ENCODE measurements at places on chromosomes 4 and X.
A peak's percentile ranks its signal among the peaks of the same experiment; 100 is the strongest.

DNA sequence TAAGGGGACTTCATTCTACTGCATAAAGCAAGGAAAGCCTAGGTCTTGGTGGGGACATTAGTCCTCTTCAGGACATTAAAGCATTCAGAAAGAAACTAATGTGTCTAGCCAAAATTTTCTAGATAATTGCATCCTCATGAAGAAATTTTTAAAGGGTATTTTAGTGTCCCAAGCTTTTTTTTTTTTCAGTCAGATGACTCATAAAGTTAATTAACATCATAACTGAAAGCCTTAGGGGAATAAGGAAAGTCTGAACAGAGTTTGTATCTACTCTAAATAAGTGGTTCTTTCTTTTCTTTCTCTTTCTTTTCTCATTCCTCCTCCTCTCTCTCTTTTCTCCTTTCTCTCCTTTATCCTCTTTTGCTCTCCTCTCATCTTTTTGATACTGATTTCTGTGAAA is 202.4 kb downstream of the ADAMTS3 start:
- DNase-seq = no peak

- DNase-seq = no peak
These were observed 152.0 kb downstream of the GRIA2 start for GRCh38 chr4:157372567-157372966.

DNA sequence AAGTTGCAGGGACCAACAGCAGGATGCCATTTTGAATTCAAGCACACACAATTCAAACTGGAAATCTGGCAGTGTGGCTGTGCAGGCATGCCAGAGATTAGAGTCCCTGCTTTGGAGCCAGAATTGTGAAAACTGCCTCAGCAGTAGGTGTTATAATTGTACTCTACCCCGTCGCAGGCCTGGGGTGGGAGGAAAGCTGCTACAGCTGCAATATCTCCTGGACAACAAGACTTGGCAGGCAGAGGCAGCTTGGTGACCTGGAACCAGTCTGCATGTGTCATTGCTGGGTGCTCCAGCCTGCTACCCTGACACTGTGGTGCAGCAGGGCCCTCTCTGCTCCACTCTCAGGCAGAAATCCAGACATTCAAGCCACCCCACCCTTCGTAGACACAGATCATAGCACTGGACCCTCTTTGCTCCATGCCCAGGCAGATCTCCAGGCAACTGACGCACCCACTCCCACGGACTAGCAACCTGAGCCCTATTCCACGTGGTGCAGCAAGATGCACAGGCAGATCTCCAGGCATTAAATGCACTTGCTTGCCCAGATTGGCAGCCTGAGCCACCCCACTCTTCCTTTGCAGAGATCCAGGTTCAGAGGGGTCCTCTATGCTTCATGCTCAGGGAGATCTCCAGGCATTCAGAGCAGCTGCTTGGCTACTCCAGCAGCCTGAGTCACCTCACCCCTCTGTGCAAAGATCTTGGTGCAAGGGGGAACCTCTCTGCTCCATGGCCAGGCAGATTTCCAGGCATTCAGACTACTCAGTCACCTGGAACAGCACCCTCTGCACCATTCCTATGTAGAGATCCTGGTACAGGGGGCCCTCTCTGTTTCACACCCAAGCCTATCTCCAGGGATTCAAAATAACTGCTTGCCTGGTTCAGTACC is 140.5 kb downstream of the LRBA start:
- no peak for DNase-seq

- DNase-seq = no peak
These were observed 185.3 kb downstream of the CCNG2 start for GRCh38 chr4:77342170-77342810.

- DNase-seq = no peak
These were observed 1136.8 kb upstream of the TENM3 start for GRCh38 chr4:181106398-181106797.

DNA sequence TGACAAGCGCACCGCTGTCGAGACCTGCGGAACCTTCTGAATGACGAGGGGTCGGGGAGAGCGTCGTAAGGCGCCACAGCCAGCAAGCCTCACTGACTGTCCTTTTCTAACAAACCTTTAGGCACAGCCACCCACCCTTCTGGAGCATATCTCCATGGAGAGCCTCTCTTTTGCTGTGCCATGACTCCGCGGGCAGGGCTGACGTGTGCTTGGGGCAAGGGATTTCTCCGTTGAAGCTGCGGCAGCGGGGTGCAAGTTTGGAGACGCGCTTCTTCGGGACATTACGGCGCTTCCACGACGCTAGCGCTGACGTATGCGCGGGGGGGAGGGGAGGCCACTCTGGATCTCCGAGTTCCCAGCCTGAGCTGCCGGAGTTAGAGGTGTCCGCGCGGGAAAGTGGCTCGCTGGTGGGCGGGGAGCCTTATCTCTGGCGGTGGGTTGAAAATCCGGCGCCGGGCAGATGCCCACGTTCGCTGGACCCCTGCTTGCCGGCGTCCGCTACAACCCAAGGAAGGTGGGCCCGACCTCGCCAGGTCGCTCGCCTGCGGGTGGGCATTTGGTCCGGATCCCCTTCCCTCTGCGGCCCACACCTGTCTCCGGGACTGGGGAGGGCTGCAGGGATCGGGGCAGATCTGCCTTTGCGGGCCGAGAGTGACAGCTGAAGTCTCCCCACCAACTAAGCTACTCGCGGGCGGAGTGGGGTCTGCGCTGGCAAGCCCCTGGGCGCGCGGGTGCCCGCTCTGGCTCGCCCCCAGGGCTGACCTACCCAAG is 543 bp upstream of the SLC10A7 start:
- DNase-seq = peak; percentile 53

GRCh38 chrX:136847874-136848273 is 32.7 kb downstream of the RBMX start:
- no peak for DNase-seq

DNA sequence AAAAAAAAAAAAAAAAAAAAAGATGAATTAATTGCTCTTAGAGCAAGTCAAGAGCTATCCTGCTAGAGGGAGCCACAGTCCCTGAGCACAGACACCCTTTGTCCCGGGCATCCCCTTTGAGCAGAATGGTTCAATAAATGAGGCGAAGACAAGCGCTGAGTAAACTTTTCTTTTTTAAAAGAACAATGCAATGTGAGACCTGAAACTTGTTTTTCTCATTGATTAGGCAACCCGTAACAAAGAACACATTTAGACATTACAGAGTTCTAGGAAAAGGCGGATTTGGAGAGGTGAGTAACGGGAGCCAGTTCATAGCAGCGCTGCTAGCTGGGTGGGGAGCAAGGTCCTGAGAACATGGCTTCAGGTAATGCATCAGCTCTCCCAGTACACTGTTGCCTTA is 46.1 kb downstream of the GRK4 start:
- DNase-seq = no peak

DNA sequence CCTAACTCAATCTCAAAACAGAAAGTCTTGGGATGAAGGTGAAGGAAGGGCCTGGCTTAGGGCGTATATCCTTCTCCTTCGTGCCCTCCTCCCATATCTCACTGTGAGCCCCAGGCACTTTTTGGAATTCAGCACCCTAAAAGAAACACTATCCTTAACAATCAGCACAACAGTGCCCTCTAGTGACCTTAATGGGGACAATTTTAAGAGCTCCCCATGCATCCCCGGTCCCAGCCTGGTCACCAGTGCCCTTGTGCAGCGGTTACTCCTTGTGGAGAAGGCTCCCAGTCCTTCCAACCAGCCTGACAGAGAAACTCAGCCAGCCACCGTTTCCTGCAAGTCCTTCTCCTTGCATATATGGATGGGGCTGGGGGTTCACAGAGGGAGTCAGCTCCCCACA is 4.2 kb downstream of the PAK3 start:
- DNase-seq = no peak

- no peak for DNase-seq
These were observed 6.6 kb upstream of the FGFRL1 start for GRCh38 chr4:1004557-1005485.

- DNase-seq = no peak
These were observed 92.7 kb upstream of the IL15 start for GRCh38 chr4:141543706-141544105.

- DNase-seq = no peak
These were observed 72.4 kb downstream of the PCYT1B start for GRCh38 chrX:24574743-24575142.

GRCh38 chr4:84417997-84418709 is 80.9 kb downstream of the NKX6-1 start:
- no peak for DNase-seq

DNA sequence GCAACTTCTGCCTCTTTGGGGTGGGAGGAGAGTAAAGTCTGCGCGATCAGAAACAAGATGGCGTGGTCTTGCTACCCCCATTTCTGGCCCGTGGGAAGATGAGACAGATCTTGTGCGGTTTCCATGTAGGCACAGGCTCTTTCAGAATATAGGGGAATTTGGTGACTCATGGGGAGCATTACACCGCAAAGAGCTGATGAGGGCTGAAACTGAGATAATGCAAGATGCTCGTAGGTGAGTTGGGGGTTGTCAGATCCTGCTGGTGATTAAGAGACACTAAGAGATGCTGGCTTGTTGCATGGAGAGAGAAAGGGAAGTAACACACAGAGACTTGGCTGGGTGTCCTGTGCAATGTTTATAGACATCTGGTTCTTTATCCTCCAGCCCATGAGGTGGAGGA is 1.5 kb downstream of the EVC start:
- no peak for DNase-seq

- DNase-seq = no peak
These were observed 109.9 kb downstream of the AFF2 start for GRCh38 chrX:148610328-148610698.

- no peak for DNase-seq
These were observed 76.9 kb upstream of the FAM9B start for GRCh38 chrX:9110808-9111207.

GRCh38 chrX:1502853-1503252 is 34.1 kb downstream of the P2RY8 start:
- DNase-seq = peak; percentile 7

DNA sequence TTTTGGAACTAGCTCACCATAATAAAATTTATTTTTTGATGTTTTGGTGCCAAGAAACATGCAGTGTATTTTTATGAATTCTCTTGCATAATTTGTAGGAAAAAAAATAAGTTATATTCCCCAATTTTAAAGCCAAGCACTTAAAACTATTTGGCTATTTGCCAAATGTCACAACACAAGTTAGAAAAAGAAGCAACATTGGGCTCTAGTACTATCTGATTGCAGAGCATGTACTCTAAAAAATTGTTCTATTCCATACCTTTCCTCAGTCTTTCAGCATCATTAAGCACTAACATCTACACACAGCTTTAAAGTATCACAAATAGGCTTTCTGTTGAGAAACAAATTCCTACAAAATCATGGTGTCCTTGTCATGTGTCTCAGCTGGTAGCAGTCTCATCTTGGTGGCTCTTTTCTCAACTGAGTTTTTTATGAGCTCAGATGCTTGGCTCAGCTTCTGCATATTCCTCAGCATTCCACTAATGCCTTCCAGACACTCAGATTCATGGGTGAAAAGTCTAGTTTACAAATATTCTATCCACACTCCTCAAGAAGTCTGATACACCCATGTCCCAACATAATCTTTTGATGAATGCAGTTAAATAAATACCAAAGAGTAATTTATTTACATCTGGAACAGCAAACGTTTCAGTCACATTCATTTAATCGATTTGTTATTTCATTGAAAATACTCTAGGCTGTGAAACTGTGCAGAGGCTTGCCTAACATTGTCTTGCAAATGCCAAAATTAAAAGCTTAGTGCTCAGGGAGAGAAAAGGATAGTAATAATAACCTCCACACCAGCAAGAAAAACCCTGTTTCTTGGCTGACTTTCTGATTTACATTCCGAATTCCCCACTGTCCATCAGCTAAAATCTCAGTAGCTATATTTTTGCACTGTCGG is 2209.9 kb downstream of the PCDH7 start:
- DNase-seq = no peak

DNA sequence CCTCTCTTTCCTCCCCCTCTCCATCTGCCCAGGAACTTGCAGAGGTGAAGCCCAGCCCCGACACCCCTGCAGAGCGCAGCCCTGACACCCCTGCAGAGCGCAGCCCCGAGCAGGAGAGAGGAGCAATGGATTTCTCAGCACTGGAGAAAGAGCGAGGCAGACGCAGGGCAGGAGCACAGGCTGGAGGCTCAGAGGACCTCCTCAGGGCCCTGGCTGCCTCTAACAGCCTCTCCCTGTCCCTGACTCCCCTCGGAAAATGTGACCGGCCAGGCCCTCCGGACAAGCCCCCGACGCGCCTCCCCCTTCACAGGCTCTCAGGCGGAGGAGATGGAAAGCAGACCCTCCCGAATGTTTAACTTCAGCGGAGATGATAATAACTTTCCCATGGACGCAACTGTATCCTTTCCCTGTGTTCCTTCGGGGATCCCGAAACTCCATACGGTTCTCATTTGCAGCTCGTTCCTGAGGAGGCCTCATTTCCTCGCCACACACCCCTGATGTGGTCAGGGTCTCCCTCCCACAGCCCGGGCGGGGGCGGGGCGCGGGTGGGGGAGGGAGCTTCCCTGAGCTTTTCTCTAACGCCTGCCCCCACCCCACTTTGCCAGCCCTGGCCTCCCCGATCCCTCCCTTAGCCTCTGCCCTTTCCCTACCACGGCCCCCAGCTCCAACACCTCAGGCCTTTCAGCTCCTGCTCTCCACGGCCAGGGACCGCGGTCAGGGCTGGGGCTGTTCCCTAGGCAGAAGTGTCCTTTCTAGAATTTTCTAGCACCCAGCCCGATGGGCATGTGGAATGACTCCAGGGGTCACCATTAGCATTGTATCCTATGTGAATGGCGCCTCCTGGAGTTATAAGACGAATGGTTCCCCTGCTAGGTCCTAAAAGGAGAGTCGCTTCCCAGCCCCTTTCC is 201.1 kb upstream of the BCOR start:
- DNase-seq = no peak

DNA sequence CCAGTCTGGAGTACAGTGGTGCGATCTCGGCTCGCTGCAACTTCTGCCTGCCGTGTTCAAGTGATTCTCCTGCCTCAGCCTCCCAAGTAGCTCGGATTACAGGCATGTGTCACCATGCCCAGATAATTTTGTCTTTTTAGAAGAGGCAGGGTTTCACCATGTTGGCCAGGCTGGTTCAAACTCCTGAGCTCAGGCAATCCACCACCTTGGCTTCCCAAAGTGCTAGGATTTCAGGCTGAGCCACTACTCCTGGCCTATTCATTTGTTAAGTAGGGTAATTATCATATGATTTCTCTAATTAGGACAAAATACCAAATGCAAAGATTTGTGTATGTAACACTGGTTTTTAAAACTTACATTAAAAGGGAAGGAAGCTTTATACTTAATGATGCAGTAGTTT is 137.8 kb downstream of the GPM6A start:
- no peak for DNase-seq

Measured in ascending aorta (tissue), 2 donors.